ENCODE measurements at places on chromosomes 4 and X.

DNA sequence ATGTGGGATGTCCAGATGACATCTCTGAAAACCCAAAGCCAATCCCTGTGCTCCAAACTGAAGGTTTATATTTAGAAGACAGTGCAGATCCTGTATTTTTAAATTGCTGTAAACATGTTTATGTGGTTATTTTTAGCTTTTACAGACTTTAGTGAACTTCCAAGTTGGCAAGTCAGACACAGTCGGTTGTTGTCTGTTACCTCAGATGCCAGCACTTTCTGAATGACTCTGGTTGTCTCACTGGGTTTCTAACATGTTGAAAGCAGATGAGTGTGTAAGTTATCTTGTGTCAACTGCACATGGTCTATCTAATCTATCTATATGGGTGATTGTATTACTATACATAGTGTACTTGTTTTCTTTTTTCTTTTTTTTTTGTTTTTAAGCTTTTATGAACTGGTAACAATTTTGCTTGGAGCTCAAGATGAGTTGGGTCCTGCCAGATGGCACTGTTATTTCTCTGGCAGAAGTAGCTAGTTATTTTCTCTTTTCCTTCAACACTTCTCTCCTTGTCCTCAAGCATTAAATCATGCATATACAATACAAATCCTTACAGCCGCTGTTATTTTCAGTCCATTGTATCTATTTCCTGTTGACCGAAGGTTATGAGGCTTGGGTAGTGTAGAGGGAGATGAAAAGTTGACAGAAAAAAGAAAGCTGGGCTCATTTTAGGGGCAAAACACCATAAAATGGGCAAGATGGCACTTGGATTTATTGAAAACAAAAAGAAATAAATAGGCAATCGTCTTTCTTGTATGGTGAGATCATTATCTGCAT lies 66.3 kb downstream of the GAB1 start:
- H3K27ac ChIP-seq: no peak overlapping the region
- peaks cover 14% of the 10 kb centered on the region for H3K4me1 ChIP-seq
- no peak overlapping the region for H3K4me3 ChIP-seq
- DNase-seq: no peak
- peaks cover 7% of the 10 kb centered on the region for H3K27me3 ChIP-seq
- H3K36me3 ChIP-seq: no peaks in the 10 kb centered on the region

DNA sequence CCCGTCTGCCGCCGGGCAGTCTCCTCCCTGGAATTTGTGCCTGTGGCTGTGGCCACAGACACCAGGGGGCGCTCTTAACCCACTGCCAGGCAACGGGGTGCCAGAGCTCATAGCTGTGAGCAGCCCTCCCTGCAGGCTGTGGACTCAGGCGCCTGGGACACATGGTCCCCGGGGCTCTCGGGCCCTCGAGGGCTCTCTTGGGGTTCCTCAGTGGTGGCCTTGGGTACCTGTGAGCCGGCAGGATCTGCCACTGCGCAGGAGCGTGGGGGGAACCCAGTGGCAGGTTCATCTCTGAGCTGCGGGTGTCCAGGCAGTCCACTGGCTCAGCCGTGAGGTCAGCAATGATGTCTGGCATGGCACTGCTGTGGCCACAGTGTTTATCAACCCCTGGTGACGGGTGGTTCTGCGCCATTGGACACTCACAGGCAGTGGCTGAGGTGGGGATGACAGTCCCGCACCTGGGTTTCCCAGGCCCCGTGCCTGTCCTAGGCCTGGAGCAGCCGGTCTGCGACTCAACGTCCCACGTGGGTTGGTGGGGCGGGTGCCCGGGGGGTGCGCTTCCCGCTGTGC lies 37.2 kb downstream of the PCGF3 start:
- no peaks in the 10 kb centered on the region for H3K27me3 ChIP-seq
- H3K4me3 ChIP-seq: no peak overlapping the region
- no peak overlapping the region for H3K27ac ChIP-seq
- peaks cover 23% of the 10 kb centered on the region for H3K36me3 ChIP-seq
- H3K4me1 ChIP-seq: peaks cover 3% of the 10 kb centered on the region

GRCh38 chrX:85851418-85851817 lies 195.9 kb downstream of the CHM start:
- H3K36me3 ChIP-seq: no peaks in the 10 kb centered on the region
- H3K4me1 ChIP-seq: no peaks in the 10 kb centered on the region
- no peaks in the 10 kb centered on the region for H3K27me3 ChIP-seq

- H3K27me3 ChIP-seq: no peaks in the 10 kb centered on the region
- DNase-seq: no peak
- peaks cover 35% of the 10 kb centered on the region for H3K4me1 ChIP-seq
- H3K4me3 ChIP-seq: no peak overlapping the region
- no peak overlapping the region for H3K27ac ChIP-seq
- peaks cover 53% of the 10 kb centered on the region for H3K36me3 ChIP-seq
Observed at GRCh38 chr4:2820216-2820982, 23.2 kb upstream of the ADD1 start.

GRCh38 chr4:138677212-138677611 lies 338.4 kb upstream of the NOCT start:
- H3K27me3 ChIP-seq: peaks cover 5% of the 10 kb centered on the region
- H3K27ac ChIP-seq: no peak overlapping the region
- no peak overlapping the region for H3K4me3 ChIP-seq

- H3K27ac ChIP-seq: no peak overlapping the region
- no peaks in the 10 kb centered on the region for H3K4me1 ChIP-seq
- peaks cover 2% of the 10 kb centered on the region for H3K27me3 ChIP-seq
- H3K36me3 ChIP-seq: no peaks in the 10 kb centered on the region
Observed at GRCh38 chr4:154088741-154089140, 299.9 kb upstream of the SFRP2 start.

DNA sequence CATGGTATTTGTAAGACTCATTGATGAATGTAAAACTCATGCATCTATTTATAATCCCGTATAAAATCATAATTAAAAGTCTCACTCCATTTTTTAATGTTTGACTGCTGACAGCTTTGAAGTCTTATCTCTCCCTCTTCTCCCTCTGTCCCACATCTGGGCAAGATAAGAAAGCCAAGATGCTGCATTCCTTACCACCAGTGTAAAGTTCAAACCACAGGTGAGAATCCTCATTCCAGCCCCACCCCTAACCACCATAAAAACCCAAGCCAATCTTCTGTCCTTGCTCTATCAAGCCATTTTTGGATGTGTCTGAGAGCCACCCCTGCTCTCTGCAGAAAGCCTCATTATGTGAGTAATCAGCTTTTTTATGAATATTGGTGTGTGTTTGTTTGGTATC lies 59.3 kb upstream of the MAGED1 start:
- no peak overlapping the region for H3K4me3 ChIP-seq
- H3K27ac ChIP-seq: no peak overlapping the region
- peaks cover 3% of the 10 kb centered on the region for H3K36me3 ChIP-seq
- DNase-seq: no peak
- H3K4me1 ChIP-seq: peaks cover 2% of the 10 kb centered on the region

DNA sequence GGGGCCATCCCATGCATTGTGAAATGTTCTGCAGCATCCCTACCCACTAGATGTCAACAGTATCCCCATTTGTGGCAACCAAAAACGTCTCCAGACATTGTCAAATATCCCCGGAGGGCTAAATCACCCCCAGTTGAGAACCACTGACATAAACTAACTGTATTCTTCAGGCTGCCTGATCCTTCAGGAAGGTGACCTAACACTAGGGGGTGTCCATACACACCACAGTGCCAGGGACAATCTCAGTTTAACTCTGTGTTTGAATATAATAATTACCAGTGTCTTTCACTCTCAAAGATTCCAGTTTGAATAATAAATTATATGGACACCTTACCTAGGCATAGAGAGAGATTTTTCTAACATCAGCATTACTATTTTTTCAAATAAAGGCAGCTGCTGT lies 6.4 kb downstream of the ACE2 start:
- H3K36me3 ChIP-seq: no peaks in the 10 kb centered on the region
- H3K4me3 ChIP-seq: no peak overlapping the region
- H3K27me3 ChIP-seq: peaks cover 9% of the 10 kb centered on the region
- H3K27ac ChIP-seq: no peak overlapping the region
- H3K4me1 ChIP-seq: no peaks in the 10 kb centered on the region

GRCh38 chr4:8602686-8603430 lies 10.3 kb downstream of the CPZ start:
- H3K27me3 ChIP-seq: peaks cover 3% of the 10 kb centered on the region
- peaks cover 14% of the 10 kb centered on the region for H3K4me1 ChIP-seq
- H3K36me3 ChIP-seq: no peaks in the 10 kb centered on the region
- DNase-seq: no peak
- no peak overlapping the region for H3K27ac ChIP-seq
- H3K4me3 ChIP-seq: no peak overlapping the region

DNA sequence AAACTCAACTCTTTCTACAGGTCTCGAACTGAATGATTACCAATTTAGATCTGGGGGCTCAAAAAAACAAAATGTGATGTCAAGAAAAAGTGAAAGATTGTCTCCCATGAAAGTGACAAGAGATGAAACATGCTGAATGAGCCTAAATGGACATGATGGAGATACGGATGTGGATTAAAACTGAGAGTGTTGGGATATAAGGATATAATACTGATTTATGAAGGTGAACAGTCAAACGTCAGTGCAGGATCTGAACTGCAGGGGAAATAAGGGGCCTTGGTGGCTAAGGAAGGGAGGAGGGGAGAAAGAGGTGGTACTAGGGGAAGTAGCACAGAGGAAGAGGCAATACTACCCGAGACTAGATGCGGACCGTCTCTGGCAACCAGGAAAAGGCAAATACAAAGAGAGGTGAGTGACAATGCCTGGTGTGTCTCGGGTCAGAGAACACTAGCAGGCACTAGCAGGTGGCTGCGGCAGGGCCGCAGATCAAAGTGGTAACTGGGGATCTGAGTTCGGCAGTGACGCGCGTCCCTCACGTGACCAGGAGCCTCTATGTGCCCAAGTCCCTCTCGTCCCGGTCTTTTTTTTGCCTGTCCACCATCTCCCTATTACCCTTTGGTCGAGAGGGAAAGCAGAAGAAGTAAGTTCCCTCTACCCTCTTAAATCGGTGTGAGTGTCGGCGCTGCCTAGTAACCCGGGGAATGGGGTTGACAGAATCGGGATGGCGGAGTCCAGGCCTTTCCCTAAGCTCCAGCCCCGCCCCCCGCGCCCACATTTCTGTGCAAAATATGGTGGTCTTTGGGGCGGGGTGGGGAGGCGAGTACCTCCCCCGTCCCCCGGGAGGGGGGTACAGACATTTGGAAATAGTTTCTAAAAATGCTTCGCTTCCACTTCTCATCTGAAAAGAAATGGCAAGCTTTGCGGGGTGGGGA lies at the start of gene TCEAL1:
TSS of gene TCEAL1 (plus strand) at position 590 of the 932 bp plus-strand sequence. CDS start 942 bp downstream, outside the sequence.
- peak within 1 kb of the TSS; percentile 31 for H3K27ac ChIP-seq
- H3K4me1 ChIP-seq: peaks cover 18% of the 10 kb centered on the region
- peak; percentile 42 for DNase-seq
- no peaks in the 10 kb centered on the region for H3K36me3 ChIP-seq
- no peaks in the 10 kb centered on the region for H3K27me3 ChIP-seq

DNA sequence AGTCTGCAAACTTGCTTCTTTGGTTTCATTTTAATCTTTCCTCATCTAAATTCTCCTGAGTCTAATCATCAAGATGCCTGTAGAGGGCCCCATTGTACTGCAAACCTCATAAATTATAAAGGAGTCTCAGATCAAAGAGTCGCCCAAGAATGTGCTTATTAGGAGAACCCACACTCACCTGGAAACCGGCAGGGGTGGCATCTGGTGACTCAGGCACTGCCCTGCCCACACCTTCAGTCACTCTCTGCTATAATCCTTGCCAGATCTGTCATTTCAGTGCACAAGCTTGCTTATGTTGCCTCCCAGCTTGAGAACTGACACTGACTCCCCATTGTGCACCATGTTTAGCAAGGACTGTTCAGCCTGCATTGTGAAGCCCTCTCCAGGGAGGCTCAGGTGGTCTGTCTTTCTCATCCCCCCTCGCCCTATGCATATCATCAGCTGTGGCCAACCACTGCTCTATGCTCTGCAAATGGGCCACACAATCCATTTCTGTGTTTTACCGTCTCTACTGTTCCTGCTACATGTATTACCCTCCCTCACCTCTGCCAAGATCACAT lies 12.4 kb downstream of the EPGN start:
- H3K36me3 ChIP-seq: no peaks in the 10 kb centered on the region
- no peak for DNase-seq
- H3K4me1 ChIP-seq: no peaks in the 10 kb centered on the region

DNA sequence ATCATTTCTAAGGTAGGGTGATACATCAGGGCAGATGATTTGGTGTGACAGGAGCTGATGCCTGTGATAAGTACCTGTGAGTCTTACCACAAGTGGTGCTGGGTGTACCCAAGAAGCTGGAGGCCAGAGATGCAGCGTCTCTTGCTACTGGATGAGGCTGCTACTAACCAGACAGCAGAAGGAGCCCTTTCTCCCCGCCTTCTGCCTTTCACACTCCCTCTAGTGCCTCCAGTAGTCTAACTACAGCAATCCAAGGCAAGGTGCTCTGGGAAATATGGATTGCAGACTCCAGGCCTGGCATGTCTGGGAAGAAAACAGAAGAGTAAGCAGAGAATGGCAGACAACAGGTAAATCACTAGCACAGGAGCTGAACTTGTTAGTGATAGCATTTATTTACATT lies 470.8 kb downstream of the NKX6-1 start:
- no peaks in the 10 kb centered on the region for H3K36me3 ChIP-seq
- no peaks in the 10 kb centered on the region for H3K4me1 ChIP-seq
- no peaks in the 10 kb centered on the region for H3K27me3 ChIP-seq
- no peak for DNase-seq
- no peak overlapping the region for H3K27ac ChIP-seq
- H3K4me3 ChIP-seq: no peak overlapping the region

DNA sequence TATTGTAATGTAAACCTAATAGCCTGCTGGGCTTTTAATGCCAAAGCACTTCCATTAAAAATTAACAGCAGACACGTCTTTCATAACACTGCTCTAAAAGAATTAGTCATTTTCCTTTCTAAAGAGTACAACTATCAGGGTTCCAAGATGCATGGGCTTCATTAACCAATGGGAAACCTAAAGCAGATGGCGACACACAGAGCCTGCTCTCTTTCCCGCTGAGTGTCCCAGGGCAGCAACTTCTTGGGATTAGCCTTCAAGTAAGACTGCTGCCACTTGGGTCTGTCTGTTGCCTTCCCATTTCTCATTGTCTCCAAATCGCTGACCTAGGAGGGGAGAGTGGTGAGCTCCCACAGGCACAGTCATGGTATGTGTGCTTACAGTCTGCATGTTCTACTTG lies 14.0 kb upstream of the PHKA2 start:
- no peaks in the 10 kb centered on the region for H3K36me3 ChIP-seq
- no peak overlapping the region for H3K4me3 ChIP-seq
- no peak overlapping the region for H3K27ac ChIP-seq
- H3K4me1 ChIP-seq: no peaks in the 10 kb centered on the region
- no peak for DNase-seq
- no peaks in the 10 kb centered on the region for H3K27me3 ChIP-seq
